Left kidney (tissue), 8 donors: ENCODE measurements at places on chromosomes 13 and 19. TPM values are rescaled to one million over a fixed set of nuclear protein-coding genes. Genes with fewer than 3 reads are reported as not detected.
A peak's percentile ranks its signal among the peaks of the same experiment; 100 is the strongest.

Gene BEST2
- polyA plus RNA-seq, result 0.23 TPM

Gene JAK3
- polyA plus RNA-seq, result 4.3 TPM

Gene POU4F1
- polyA plus RNA-seq, result 0.03 TPM

Gene KIR2DL3
- not detected for polyA plus RNA-seq

Gene FCAR
- polyA plus RNA-seq, result 0.27 TPM

Gene MYO16
- 0.50 TPM for polyA plus RNA-seq

GRCh38 chr13:26968431-26969341, 202.9 kb downstream of the USP12 start:
- DNase-seq, result no peak

- no peak for DNase-seq
Measured at GRCh38 chr19:10011974-10012373, 1.3 kb upstream of the RDH8 start.

DNA sequence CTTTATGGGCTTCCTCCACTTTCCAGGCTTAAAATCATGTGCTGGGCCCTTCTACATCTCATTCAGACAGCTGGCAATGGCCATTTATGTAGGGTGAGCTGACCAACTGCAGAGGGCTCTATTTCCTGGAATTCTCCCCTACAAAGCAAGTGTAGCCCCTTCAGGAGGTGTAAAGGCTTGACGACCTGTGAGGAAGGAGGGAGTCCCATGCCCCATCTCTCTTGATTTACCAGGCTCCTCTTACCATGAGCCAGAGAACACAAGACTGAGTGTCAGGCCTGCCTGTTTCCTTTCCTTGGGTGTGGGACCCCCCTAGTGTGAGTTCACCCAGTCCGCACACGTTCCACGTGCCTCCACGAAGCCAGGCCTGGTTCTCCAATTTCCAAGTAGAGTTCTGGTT, 16.6 kb downstream of the ZNF536 start:
- no peak for DNase-seq

DNA sequence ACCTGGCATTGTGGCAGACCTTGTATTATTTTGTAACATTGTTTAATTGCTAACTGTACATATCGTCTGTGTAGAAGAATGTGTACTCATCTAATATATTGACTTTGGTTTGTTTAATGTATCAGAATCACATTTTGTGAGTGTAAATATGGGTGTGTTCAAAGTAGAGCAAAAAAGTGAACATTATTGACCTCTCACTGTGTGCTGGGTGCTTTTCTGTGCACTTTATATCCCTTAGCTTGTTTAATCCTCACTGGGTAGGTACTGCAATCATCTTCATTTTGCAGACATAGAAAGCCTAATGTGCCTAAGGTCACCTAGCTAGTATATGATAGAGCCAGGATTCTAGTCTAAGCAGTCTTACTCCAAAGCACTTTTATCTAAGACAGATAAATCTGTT, 245.1 kb downstream of the MAB21L1 start:
- no peak for DNase-seq

DNA sequence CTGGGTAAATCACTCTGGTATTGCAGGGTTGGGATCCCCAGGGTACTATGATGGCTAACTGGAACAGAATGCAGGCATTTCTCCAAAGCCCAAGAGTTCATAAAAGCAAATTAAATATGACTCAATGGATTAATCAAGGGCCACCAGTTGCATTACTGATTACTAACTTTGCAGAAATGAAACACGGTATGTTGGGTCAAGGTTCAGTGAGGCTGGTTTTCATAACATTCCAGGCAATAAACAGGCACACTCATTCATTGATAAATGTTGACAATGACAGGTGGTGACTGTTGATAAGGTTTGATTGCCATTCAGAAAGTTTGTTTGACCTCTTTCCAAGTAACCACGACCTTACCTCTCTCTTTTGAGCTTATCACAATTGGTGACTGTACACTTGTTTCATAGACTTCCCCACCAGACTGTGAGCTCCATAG, 506 bp upstream of the AP1M1 start:
- DNase-seq, result no peak

GRCh38 chr19:49409441-49410029, 13.7 kb downstream of the PTH2 start:
- DNase-seq, result no peak

DNA sequence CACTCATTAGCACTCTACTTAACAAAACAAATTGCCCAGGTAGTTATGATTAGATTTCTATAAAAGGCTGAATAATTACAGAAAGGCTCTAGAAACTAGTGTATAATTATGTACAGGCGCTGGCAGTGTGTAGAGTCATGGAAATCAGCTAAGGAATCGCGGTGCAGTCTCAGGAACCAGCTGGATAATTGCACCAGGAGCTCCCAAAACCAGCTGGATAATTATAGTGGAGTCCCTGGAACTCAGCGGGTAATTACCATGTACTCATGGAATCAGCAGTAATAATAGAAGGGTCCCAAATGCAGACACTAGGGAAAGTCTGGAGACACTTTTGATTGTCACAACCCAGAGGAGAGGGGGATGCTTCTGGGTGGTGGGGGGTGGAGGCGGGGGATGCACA, 23.2 kb upstream of the TTYH1 start:
- DNase-seq, result no peak

DNA sequence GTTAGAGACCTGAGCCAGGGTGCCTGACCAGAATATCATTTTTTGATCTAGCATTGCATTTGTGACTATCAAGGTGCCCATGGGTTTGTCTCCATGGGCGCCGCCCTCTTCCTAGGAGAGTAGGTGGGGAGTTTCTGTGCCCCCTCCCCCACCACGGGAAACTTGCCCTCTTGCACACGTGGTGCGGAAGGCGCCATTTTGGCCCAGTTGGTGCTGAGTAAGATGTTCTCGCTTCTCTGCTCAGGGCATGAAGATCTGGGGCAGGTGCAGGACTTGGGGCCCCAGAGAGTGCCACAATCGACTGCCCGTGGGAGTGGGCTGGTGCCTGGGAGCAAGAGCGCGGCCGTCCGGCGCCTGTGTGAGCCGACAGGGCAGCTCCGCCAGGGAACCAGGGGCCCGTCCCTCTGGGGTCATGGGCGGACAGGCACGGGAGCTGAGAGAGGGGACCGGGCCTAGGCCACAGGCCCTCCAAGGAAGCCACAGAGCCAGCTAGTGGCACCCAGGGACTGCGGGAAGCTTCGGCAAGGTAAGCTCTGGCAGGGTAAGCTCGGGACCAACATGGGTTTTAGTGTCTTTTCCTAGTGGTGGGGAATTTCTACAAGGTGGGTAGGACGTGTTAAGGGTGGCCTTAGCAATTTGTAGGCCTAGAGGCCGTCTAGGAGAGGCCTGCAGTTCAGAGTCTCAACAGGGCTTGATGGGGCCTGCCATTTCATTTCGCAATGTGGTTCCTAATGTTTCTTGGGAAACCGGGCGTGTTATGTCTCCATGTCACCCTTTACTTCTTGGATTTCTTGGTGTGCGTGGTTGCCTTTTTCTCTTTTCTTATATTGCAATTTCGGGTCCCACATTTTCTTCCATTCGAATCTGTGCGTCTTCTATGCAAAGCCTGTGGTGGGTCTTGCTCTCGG, 14.5 kb downstream of the SACS start:
- no peak for DNase-seq

GRCh38 chr19:4042731-4043082, 24.0 kb downstream of the ZBTB7A start:
- DNase-seq, result no peak

DNA sequence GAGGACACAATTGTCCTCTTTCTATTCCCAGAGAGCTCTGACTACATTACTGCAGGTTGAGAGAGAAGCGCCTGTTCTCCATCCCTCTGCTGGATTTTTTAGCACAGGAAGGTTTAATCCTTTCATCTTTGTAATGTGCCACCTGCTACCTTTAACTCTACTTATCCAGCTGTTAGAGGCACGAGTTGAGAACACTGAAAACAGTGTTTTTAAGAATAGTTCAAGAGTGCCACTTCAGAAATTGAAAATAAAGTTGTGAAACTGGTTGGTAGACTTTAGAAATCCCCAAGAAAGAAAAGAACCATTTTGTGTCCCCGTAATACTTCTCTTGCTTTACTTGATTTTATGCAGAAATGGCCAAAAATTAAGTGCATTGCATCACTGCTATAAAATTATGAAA, 20.6 kb downstream of the FREM2 start:
- peak; percentile 13 for DNase-seq

GRCh38 chr19:41994521-41994971, 516 bp upstream of the ATP1A3 start:
- no peak for DNase-seq

DNA sequence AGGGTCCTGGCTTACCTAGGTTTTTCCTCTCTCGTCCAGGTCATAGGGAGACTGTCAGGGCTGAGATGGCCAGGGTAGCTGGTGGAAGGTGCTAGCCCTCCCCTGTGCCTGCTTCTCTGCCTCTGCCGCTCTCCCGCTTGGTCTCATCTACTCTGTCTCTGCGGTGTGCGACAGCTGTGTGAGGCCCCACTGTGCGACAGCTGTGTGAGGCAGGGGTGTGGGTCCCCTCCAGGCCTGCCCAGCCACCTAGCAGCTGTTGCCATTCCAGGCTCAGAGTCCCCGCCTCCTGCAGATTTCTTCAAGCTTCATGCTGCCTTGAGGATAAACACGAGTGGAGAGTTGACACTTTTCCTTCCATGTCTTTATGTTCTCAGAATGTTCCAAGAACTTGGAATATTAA, 53.0 kb downstream of the ARHGEF7 start:
- DNase-seq, result no peak

DNA sequence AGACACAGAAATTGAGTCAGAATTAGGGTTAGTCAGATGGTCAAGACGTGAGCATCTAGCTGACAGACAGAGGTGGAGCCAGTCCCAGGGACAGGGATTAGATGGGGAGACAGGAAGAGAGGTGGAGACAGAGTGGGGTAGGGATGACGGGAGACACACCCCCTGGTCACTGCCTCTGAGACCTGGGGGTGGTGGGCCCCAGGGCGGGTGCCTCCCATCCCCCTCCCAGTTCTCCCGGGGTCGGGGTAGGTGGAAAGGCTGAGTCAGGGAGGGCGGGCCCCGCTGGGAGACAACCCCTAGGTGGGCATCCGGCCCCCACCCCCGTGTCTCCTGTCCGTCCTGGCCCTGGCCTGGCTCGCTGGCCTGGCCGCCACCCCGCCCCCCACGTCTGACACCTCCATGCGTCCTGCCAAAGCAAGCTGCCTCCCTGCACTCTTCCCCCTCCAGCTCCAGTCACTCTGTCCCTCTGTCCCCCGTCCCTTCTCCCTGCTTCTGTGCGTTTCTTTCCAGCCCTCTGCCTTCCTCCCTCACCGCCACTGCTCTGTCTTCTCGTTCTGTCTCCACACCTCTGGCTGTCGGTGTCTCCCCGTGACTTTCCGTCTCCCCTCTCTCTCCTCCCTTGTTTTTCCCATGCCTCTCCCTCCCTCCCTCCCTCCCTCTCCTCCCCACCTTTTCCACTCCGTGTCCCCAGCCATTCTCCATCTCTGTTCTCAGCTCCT, 15.1 kb downstream of the CCDC97 start:
- DNase-seq, result no peak

DNA sequence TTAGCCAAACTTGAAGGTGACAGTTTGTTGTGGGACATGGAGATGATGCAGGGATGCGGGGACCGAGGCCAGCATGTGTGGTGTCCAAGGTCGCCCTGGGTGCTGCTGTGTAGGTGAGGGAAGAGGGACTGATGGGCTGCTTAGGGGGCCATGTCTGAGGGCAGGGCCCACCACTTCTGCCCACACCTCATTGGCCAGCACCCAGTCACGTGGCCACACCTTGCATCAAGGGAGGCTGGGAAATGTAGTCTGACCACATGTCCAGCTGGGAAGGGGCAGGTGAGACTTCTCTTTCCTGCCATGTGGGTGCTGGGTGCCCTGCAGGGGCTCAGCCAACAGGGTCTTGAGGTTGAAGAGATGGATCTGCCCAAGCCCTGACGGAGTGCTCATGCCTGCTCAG, 88.9 kb downstream of the KDM4B start:
- DNase-seq, result no peak

- no peak for DNase-seq
Measured at GRCh38 chr19:45161738-45162607, 1.2 kb upstream of the NKPD1 start.

- no peak for DNase-seq
Measured at GRCh38 chr13:83995930-83996329, 113.7 kb upstream of the SLITRK1 start.

DNA sequence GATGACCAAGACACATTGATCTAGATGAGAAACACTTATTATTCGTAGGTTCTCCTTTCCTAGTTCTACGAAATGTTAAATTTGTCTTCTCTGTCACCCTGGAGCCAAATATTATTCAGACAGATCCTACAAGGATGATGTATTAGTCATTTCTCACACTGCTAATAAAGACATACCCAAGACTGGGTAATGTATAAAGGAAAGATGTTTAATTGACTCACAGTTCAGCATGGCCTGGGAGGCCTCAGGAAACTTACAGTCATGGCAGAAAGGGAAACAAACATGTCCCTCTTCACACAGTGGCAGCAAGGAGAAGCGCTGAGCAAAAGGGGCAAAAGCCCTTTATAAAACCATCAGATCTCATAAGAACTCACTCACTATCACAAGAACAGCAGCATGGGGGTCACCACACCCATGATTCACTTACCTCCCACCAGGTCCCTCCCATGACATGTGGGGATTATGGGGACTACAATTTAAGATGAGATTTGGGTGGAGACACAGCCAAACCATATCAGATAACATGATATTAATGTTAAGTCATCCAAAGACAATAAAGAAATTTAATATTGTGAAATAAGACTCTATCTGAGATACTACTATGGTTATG, 1248.8 kb upstream of the SLC10A2 start:
- no peak for DNase-seq

DNA sequence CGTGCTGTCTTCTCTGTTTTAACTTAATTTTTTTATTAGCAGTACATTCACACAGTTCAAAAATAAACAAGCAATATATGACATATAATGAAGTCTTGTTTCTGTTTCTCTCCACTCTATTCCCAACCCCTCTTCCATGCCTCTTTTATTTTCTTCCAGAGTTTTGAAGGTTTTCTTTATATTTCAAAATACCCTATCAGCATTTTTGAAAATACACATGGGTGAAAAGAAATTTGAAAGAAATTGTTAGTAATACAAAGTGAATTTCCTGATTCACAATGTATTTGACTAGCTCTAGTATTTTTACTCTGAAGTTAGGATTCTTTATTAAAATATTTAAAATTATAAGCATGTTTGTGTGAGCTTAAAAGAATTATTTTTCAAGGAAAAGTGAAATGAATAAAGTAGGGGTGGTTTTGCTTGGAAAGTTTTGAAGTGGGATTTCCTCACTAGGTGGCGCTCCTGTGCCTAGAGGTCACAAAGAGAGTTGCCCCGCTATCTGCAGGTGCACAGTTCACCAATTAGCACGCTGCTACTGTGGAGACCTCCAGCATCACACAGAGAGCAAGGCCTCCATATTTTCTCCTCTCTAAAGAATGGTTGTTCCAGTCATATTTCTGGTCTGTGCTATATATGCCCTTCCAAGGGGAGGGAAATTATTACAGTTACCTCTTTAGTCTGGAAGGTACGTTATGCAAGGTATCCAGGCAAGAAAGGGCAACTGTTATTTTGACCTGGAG, 37.6 kb downstream of the SOX21 start:
- peak; percentile 39 for DNase-seq

DNA sequence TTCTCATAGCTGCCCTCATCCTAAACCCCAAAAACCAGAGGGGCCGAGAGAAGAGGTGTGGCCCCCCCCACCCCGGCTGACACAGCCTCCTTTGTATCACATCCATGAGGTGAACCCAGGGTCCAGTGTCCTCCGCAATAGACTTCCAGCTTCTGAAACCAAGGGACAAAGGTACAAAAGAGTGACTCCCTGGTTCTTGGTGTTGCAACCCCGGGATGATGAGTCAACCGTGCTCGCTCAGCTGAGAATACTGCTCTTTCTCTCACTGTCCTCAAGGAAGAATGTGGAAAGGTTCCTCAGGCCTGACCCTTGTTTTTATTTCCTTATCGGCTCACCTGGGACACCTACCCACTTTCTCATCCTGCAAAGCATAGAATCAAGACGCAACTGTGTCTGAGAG, 5.5 kb downstream of the SLC15A1 start:
- no peak for DNase-seq
